Stimulated activated CD4-positive, alpha-beta T cell treated with anti-CD3 and anti-CD28 coated beads, Interleukin-1b, Interleukin-23, amount 100 ng/mL, for 4 hours (primary cell): ENCODE measurements at places on chromosomes 4 and X.

GRCh38 chr4:25367004-25367621, 9.9 kb upstream of the ANAPC4 start:
- DNase-seq: no peak

- no peak for DNase-seq
Measured at GRCh38 chr4:8662776-8663175, 70.2 kb downstream of the CPZ start.

- no peak for DNase-seq
Measured at GRCh38 chrX:153342762-153343558, 9.0 kb downstream of the ZNF275 start.

GRCh38 chr4:71377561-71377960, 38.7 kb downstream of the SLC4A4 start:
- DNase-seq: no peak

DNA sequence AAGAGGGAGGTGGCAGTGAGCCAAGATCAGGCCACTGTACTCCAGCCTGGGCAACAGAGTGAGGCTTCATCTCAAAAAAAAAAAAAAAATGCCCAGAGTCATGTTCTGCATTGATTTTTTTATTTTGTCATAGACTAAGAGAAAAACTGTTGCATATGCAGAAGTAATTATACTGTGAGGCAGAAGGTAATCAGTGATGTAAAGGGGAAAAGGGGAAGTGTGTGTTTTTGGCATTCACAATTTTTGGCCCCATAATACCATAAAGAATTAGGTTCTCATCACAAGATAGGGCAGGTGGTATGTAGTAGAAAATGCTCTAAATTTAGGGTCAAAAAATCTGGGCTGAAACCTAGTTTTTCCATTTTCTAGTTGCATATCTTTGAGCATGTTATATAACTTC, 47.3 kb upstream of the GAB1 start:
- DNase-seq: no peak

- DNase-seq: no peak
Measured at GRCh38 chr4:126396703-126397102, 1081.9 kb downstream of the FAT4 start.

GRCh38 chr4:83267121-83267829, 17.3 kb downstream of the COQ2 start:
- no peak for DNase-seq
